Sigmoid colon (tissue), 7 donors: ENCODE measurements at places on chromosomes 13 and 19. TPM values are rescaled to one million over a fixed set of nuclear protein-coding genes. Genes with fewer than 3 reads are reported as not detected.

PRDX2 gene
- total RNA-seq, result 254 TPM

CATSPERD gene
- not detected for total RNA-seq

PBX4 gene
- not detected for total RNA-seq

TMEM91 gene
- 13.6 TPM for total RNA-seq

- H3K27me3 ChIP-seq, result no peaks in the 10 kb centered on the region
- peak overlapping the region; percentile 97 for H3K27ac ChIP-seq
- H3K4me3 ChIP-seq, result no peak overlapping the region
Measured at GRCh38 chr13:110250258-110250891, 56.6 kb downstream of the COL4A1 start.

GRCh38 chr13:111901267-111901915 is 165.6 kb upstream of the SOX1 start:
- H3K36me3 ChIP-seq, result no peaks in the 10 kb centered on the region
- no peak overlapping the region for H3K4me3 ChIP-seq
- H3K27me3 ChIP-seq, result no peaks in the 10 kb centered on the region

- DNase-seq, result no peak
- no peaks in the 10 kb centered on the region for H3K27me3 ChIP-seq
- no peak overlapping the region for H3K27ac ChIP-seq
- peak overlapping the region; percentile 61 for H3K4me3 ChIP-seq
- no peaks in the 10 kb centered on the region for H3K36me3 ChIP-seq
Measured at GRCh38 chr13:20702530-20702914, 977 bp upstream of the IL17D start.

GRCh38 chr19:50315773-50316448 is 13.3 kb downstream of the KCNC3 start:
- H3K36me3 ChIP-seq, result no peaks in the 10 kb centered on the region
- no peak overlapping the region for H3K27ac ChIP-seq
- no peaks in the 10 kb centered on the region for H3K4me1 ChIP-seq
- H3K27me3 ChIP-seq, result peaks cover 79% of the 10 kb centered on the region

DNA sequence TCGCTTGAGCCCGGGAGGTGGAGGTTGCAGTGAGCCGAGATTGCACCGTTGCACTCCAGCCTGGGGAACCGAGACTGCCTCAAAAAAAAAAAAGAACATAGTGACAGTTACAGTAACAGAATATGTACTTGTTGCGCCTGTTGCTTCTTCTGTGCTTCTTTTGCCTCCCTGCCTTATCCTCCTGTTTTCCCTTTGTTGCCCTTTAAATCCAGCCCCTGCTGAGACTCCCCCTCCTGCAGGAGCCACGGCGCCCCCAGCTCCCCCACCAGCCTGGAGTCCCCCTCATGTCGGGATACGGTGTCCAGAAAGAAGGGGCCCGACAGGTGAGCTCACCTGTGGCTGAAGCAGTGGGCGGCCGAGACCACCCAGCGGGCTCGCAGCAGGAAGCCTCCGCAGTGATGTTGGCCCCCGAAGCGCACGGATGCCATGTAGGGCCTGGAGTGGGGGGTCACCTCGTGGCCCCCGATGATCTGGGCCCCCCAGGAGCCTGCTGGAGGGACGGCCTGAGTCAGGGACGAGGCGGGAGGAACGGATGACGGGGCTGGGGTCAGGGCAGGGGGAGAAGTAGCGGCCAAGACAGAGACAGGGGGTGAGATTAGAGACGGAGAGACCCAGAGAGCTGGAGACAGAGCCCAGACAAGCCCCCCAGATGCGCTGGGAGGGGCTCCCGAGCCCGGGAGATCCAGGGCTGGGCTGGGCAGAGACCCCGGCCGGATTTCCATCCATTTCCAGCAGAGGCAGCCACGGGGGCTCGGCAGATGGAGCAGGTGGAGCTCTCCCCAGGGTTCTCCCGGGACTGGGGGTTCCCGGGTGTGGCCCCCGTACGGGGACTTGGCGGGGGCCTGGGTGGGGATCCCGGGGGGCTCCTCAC is 536 bp downstream of the PRSS57 start:
- no peaks in the 10 kb centered on the region for H3K36me3 ChIP-seq
- H3K27ac ChIP-seq, result no peak overlapping the region
- H3K4me1 ChIP-seq, result no peaks in the 10 kb centered on the region
- no peak overlapping the region for H3K4me3 ChIP-seq
- DNase-seq, result no peak

DNA sequence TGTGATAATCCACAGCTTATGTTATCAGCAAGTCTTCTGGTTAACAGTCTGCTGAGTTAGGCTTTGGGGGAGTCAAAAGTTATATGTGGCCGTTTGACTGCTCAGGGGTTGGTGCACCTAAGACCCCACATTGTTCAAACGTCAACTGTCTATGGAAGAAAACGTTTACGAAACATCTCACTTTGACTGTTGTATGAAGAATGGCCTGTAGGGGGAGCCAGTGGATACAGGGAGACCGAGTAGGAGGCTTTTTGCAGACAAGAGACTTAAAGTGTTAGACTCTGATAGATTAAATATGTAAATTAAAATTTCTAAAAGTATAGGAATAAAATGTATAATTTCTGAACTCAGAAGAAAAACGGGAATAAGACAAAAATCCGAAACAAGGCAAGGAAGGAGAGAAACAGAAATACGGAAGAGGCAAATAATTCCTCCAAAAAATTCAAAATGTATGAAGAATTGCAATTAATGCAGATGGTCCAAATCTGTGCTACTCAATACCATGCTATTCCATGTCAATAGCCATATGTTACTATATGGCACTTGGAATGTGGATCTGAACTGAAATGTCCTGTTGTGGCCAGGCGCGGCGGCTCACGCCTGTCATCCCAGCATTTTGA is 37.8 kb downstream of the TNFSF14 start:
- H3K36me3 ChIP-seq, result no peaks in the 10 kb centered on the region
- H3K4me1 ChIP-seq, result no peaks in the 10 kb centered on the region
- no peak overlapping the region for H3K4me3 ChIP-seq
- no peak overlapping the region for H3K27ac ChIP-seq

DNA sequence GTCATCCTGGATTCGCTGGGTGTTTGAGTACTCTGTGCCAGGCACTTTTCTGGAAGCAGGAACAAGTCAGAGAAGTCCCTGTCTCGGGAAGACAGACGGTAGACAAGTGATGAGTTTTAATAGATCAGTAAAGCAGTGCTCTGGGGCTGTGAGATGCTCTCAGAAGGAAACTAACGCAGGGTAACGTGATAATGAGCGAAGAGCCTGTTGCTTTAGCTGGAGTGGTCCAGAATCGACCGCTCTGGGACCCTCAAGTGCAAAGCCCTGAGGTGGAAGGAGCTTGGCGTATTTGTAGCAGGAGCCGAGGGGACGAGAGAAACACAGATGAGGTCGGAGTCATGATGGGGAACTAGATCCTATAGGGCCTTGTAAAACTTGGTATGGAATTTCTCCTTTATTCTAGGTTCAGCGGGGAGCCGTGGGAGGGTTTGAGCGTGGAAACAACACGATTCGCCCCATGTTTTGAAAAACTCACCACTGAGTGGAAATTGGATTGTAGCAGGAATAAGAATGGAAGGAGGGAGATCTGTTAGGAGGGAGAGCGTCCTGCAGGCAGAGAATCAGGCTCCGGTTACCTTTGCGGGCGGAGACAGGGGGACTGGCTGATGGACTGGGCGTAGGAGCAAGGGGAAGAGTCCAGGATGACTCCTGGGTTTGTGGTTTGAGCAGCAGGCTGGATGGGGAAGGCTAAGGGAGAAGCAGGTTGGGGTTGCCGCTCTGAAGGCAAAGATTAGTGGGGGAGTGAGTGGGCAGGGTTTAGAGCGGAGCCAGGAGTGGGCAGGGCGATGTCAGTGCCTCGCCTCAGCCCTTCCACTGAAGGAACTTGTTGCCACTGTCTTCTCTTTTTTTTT is 763 bp downstream of the POLD1 start:
- H3K27me3 ChIP-seq, result no peaks in the 10 kb centered on the region
- peak overlapping the region; percentile 84 for H3K27ac ChIP-seq
- no peak for DNase-seq

GRCh38 chr13:23588666-23589065 is 18.5 kb downstream of the TNFRSF19 start:
- H3K4me3 ChIP-seq, result no peak overlapping the region
- H3K4me1 ChIP-seq, result no peaks in the 10 kb centered on the region
- H3K27ac ChIP-seq, result no peak overlapping the region
- DNase-seq, result no peak
- no peaks in the 10 kb centered on the region for H3K36me3 ChIP-seq
- no peaks in the 10 kb centered on the region for H3K27me3 ChIP-seq

- H3K4me1 ChIP-seq, result no peaks in the 10 kb centered on the region
- H3K36me3 ChIP-seq, result no peaks in the 10 kb centered on the region
- H3K27me3 ChIP-seq, result no peaks in the 10 kb centered on the region
Measured at GRCh38 chr13:97702614-97703013, 250.9 kb upstream of the IPO5 start.

DNA sequence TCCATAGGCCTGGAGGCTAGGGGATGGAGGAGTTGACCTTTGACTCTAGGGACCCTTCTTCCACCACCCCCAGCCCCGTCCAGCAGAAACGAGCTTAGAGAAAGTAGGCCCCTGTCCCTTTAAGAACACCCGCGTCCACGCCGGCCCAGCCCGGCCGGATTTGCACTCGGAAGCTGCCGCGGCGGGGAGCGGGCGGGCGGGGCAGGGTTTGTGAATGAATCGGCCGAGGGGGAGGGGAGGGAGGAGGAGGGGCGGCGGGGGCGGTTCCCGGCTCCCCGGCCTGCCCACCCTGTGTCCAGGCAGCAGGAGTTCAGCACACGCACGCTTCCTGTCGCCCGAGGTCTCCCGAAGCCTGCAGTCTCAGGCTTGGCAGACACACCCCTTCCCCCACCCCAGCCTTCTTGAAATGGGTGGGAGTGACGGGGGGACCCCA is 1.5 kb downstream of the UNC13A start:
- peaks cover 14% of the 10 kb centered on the region for H3K4me1 ChIP-seq
- no peak overlapping the region for H3K4me3 ChIP-seq
- peaks cover 32% of the 10 kb centered on the region for H3K27me3 ChIP-seq
- no peak for DNase-seq
- H3K36me3 ChIP-seq, result no peaks in the 10 kb centered on the region

DNA sequence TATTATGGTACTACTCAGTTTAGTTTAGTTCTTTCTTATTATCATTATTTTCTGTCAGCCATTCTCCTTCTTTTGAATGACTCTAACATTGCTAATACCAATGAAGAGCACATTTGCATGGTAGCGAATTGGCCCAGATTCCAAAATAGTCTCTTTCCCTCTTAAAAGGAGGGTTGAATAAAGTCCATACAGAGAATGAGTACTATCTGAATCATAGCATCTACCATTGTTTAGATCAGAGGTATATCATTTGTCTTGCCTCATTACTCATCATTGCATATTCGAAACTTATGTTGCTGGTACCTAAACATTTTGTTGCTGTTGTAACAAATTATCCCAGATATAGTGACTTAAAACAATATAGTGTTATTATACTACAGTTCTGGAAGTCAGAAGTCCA is 1235.3 kb upstream of the ATXN8OS start:
- no peaks in the 10 kb centered on the region for H3K4me1 ChIP-seq
- no peak overlapping the region for H3K27ac ChIP-seq
